ENCODE measurements at places on chromosomes 12 and 14.
A peak's percentile ranks its signal among the peaks of the same experiment; 100 is the strongest.

DNA sequence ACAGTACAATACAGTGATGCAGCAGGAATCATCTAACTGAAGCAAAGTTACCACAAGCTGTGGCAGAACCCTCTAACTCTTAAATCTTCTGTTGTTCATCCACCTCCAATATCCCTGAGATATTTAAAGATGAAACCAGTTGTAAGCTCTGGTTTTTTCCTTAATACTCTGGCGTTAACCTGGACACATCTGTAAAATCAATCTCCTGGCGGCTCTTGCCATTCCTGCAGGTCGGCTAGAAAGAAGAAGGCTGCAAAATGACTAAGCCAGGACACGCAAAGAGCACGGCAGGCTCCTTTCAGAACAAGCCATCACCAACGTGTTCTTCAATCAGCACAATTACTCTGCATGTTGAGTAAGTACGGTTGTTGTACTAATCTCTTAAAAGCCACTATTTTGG is 309.3 kb downstream of the MED13L start:
- H3K4me1 ChIP-seq, result peaks cover 9% of the 10 kb centered on the region
- H3K4me3 ChIP-seq, result no peak overlapping the region
- peaks cover 72% of the 10 kb centered on the region for H3K36me3 ChIP-seq
- DNase-seq, result no peak

DNA sequence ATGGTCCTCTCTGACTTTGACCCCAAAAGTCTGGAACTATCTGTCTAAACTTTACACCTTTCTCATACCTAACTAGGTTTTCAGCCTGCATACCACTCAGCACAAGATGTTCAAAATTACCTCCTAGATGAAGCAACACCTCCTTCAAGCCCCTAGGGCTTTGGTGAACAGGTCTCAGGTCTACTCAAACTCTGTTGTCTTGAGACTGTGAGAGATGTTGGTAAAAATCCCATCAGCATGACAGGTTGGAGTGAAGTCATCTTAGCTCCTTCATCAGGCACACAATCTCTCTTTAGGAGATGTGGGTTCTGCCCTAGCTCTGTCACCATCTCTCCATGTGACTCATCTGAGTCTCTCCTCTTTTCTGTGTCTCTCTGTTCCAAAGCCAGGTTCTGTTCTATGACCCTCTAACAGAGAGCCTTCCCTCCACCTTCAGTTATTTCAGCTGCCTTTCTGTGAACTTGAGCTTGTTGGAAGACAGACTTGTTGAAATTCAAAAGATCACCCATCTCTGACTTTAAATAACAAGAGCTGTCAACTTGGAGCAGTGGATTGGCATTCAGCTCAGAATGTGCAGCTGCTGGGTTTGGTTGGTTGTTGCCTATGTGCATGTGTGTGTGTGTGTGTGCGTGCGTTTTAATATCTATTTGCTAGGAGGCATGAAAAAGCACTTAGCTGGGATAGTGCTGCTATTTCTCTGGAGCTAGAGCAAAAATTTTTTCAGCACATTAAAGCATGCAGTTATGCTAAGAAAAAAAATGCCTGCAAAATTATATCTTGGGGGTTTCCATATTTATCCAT is 130.7 kb downstream of the CRACR2A start:
- H3K4me3 ChIP-seq, result no peak overlapping the region
- H3K27ac ChIP-seq, result no peak overlapping the region
- no peaks in the 10 kb centered on the region for H3K27me3 ChIP-seq
- H3K36me3 ChIP-seq, result no peaks in the 10 kb centered on the region

- H3K4me3 ChIP-seq, result no peak overlapping the region
- H3K4me1 ChIP-seq, result no peaks in the 10 kb centered on the region
- H3K27ac ChIP-seq, result no peak overlapping the region
- no peaks in the 10 kb centered on the region for H3K36me3 ChIP-seq
- DNase-seq, result no peak
Measured at GRCh38 chr12:75744607-75745256, 233.3 kb upstream of the KRR1 start.

- no peak overlapping the region for H3K4me3 ChIP-seq
- H3K27ac ChIP-seq, result no peak overlapping the region
- H3K4me1 ChIP-seq, result no peaks in the 10 kb centered on the region
- no peak for DNase-seq
Measured at GRCh38 chr12:53579545-53579955, 46.6 kb downstream of the ATF7 start.

DNA sequence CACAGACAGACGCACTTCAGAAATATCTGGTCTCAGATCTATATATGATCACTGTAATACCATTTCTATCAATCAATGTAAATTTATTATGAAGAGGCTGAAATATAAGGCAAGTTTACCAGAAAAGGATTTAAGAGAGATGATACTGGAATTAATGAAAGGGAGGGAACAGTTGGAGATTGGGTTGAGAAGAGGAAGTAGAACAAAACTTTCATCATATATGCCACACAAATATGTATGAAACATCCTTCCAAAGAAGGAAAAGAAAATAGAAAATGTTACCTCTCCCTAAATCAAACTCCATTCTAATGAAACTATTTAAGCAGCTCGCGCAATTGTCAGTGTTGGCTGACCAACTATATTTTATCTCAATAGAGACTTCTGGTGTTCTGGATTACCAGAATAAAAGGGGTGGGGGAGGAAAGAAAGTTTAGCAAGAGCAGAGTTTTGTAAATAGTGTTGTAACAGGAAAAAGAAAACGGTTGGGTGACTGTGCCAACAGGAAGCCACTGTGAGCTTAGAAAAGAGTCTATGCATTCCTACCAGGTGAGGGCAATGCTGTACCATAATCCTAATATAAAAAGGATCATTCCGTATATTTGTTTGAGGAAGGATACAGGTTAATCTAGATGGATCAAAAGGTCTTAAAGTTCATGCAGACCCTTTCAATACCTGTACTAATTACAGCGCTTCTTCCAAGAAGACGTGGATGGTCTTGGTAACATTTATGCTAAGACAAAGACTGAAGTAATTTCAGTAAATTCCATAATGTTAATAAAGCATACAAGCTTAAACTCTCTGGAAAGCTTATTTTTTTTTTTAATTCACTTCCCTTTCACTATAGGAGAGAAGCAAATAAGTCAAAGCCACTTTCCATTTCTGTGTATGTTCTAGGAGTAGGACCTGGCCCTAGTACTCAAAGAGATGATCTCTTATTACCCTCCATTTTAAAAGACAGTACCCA is 14.5 kb upstream of the LLPH start:
- no peak overlapping the region for H3K4me3 ChIP-seq
- peaks cover 75% of the 10 kb centered on the region for H3K36me3 ChIP-seq
- H3K27ac ChIP-seq, result no peak overlapping the region
- peak; percentile 39 for DNase-seq
- H3K4me1 ChIP-seq, result no peaks in the 10 kb centered on the region
- no peaks in the 10 kb centered on the region for H3K27me3 ChIP-seq

DNA sequence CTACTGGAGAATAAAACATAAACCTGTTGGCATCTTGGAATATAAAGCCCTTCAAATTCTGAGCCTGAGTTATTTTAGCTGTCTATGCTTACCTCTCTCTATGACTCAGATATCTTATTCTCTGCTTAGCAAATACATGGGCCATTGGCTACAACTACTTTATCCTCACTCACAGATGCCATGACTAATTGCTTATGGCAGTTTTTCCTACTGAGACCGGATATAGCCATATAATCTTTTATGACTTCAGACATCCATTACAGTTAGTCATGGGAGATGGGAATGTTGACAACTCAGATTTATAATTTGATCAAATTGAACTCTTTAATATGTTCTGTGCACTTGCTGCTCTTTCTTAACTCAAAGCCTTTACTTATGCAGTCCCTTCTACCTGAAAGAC is 502.4 kb upstream of the ATP2B1 start:
- no peaks in the 10 kb centered on the region for H3K27me3 ChIP-seq
- H3K36me3 ChIP-seq, result no peaks in the 10 kb centered on the region
- DNase-seq, result no peak
- H3K4me3 ChIP-seq, result no peak overlapping the region

- H3K27ac ChIP-seq, result no peak overlapping the region
- H3K4me1 ChIP-seq, result peaks cover 55% of the 10 kb centered on the region
- no peaks in the 10 kb centered on the region for H3K36me3 ChIP-seq
Measured at GRCh38 chr12:108315486-108316105, 23.5 kb downstream of the CMKLR1 start.

DNA sequence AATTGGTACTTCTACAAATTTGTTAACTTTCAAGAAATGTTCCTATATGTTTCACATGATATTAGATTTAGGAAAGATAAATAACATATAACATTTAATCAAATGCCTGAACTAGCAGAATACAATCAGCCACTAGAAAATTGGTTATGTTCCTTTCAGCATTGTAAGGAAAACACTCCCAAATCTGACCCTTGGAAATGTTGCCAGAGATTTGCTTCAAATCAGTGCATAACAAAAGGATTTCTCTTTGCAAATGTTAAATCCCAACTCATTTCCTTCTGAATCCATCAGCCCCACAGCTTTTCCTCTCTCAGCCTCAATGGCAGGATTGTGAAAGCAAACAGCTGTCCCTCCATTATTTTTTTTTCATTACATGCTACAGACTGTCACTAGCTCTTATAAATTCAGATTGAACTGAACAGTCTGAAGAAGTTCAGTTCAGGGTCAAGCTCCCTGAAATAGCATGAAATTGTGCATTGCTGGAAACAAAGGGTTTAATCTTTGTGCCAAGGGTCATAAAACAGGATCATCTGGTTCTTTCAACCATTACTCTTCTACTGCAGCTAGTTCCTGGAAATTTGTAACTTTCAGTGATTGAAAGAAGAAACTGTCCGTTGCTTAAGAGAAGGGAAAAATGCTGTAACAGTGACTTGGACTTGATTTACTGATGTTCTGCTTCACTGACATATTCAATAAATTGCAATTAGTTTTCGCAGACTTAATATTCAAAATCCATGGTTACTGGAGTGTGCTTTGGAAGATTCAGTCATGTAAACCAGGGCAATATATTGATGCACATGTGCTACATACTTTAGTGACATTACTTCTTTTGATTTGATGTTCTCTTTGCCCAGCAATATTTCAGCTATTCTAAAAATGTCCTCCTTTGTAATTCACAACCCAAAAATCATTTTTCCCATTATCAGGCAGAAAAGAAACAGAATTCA is 246.4 kb downstream of the RPL10L start:
- no peak for DNase-seq
- H3K4me1 ChIP-seq, result no peaks in the 10 kb centered on the region
- H3K27ac ChIP-seq, result no peak overlapping the region
- no peak overlapping the region for H3K4me3 ChIP-seq
- no peaks in the 10 kb centered on the region for H3K36me3 ChIP-seq
- H3K27me3 ChIP-seq, result no peaks in the 10 kb centered on the region

DNA sequence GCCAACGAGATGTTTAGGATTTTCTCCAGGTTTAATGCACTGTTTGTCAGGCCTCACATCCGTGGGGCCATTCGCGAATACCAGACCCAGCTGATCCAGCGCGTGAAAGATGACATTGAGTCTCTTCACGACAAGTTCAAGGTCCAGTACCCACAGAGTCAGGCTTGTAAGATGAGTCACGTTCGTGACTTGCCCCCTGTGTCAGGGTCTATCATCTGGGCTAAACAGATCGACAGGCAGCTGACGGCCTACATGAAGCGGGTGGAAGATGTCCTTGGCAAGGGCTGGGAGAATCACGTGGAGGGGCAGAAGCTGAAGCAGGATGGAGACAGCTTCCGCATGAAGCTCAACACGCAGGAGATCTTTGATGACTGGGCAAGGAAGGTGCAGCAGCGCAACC is 21.6 kb downstream of the DYNC1H1 start:
- no peak for DNase-seq
- H3K27ac ChIP-seq, result no peak overlapping the region
- no peaks in the 10 kb centered on the region for H3K27me3 ChIP-seq
- peaks cover 8% of the 10 kb centered on the region for H3K4me1 ChIP-seq
- H3K36me3 ChIP-seq, result peaks cover 86% of the 10 kb centered on the region
- no peak overlapping the region for H3K4me3 ChIP-seq

- no peak for DNase-seq
- no peaks in the 10 kb centered on the region for H3K36me3 ChIP-seq
- no peaks in the 10 kb centered on the region for H3K27me3 ChIP-seq
- no peaks in the 10 kb centered on the region for H3K4me1 ChIP-seq
- no peak overlapping the region for H3K27ac ChIP-seq
- H3K4me3 ChIP-seq, result no peak overlapping the region
Measured at GRCh38 chr14:83960832-83961512, 1569.0 kb upstream of the FLRT2 start.
